ENCODE measurements at places on chromosomes 11 and 22.

DNA sequence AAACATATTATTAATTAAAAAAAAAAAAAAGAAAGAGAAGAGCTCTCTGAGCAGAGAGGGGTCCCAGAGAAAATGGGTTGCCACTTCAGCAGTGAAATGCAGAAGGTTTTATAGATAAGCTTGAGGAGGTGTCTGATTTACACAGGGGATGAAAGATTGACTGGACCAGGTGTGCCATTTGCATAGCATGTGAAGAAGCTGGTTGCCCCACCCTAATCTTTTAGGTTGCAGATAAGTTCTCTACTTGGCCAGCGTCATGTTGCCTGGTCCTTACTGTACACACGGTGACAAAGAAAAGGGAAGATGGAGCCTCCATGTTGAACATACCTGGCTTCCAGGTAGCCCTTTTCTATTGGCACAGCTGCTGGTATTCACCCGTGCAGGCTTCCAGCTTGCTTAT lies 41.4 kb downstream of the MS4A2 start:
- DNase-seq, result no peak

GRCh38 chr11:88415495-88415894 lies 78.0 kb upstream of the CTSC start:
- DNase-seq, result no peak

DNA sequence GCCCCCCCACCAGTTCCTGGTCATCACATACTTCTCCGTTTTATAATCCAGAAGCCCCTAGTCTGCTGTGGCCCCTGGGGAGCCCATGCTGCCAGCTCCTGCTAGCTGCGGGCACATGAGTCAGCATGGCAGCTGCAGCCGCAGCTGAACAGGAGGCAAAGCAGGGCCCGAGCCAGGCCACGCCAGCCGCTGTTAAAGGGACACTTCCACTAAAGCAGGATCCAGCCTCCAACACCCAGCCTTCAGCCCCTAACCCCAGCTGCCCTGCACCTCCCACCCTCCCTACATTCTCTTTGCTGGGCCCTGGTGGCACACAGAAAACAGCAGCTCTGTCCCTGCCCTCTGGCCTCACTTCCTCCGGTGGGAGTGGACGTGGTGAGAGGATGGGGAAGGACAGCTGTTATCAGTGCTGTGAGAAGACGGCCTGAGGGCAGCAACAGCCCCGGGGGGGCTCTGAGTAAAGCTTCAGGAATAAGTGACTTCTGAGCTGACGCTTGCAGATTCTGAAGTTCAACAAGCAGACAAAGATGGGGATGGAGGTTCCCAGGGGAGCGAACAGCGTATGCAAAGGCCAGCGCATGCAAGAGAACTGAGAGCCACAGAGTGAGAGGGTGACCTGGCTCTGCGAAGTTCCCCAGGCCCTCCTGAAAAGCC lies 688 bp upstream of the LRRC74B start:
- DNase-seq, result no peak

DNA sequence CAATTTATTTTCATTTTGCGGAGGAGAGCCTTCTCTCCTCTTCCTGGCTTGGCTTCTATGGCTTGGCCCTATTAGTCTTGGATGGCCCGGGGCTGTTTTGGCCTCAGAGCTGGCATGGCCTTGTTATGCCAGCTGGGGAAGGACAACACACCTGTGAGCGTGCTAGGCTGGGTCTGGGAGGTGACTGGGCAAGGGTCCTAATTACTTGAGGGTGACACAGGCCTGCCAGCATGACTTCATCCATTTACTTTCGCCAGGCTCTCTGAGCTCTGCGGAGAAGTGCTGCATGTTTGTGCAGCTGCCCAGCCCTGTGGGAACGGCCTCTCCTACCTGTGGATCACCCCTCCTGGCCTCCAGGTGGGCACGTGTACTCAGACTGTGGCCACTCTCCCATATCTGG lies 153.6 kb downstream of the SNX19 start:
- peak; percentile 95 for DNase-seq

GRCh38 chr11:125728969-125729368 lies 17.1 kb upstream of the PATE1 start:
- no peak for DNase-seq

GRCh38 chr11:132448334-132448995 lies 1078.0 kb downstream of the NTM start:
- no peak for DNase-seq

DNA sequence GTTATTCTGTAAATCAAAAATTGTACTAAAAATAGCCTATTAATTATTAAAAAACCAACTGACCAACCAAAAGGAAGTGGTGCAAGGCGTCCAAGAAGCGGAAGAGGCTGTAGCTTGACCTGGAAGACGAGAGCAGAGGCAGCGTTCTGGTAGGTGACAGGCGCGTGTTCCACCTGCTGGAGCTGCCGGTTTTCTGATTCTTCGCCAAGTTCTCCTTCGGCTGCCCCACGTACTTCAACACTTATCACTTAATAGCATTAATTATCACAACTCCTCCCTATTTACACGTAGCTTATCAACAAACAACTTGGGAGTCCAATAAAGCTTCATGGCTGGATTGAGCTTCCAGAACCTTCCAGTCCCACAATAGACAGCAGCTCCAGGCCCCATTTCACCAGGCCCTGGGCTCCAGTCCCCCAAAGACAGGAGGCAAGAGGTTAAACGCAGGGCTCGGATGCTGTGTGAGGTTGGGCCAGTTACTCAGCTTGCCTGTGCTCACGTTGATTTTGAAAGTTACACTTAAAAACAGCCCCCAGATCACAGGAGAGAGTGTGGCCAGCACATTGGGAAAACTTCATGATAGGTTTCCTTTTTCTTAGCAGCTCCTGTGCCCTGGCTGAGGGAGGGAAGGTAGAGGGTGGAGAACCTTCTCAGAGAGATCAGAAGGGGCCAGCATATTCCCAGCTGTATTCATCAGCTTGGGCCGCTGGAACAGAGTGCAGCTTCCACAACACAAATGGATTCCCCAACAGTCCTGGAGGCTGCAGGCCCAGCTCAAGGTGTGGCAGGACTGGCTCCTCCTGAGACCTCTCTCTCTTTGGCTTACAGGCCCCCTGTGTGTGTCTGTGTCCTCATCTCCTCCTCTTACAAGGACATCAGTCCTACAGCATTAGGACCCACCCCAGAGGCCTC lies 54.2 kb upstream of the FGF3 start:
- no peak for DNase-seq

DNA sequence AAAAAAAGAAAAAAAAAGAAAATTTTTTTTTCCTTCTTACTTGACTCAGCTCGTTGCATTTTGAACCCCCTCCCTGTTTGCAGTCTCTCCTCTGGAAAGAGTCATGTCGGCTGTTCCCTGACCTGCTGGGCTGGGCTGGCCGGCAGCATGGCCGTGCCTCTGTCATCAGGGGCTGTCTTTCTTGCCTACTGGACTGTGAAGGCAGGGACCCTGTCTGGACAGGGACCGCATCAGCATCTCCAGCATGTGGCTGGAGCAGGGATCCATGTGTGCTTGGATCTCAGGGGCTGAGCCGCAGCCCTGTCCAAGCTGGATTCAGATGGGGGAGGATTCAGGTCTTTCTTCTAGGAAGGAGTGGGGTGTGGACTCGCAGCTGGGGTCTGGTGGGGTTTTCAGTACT lies 15.5 kb downstream of the FBLN1 start:
- DNase-seq, result no peak

DNA sequence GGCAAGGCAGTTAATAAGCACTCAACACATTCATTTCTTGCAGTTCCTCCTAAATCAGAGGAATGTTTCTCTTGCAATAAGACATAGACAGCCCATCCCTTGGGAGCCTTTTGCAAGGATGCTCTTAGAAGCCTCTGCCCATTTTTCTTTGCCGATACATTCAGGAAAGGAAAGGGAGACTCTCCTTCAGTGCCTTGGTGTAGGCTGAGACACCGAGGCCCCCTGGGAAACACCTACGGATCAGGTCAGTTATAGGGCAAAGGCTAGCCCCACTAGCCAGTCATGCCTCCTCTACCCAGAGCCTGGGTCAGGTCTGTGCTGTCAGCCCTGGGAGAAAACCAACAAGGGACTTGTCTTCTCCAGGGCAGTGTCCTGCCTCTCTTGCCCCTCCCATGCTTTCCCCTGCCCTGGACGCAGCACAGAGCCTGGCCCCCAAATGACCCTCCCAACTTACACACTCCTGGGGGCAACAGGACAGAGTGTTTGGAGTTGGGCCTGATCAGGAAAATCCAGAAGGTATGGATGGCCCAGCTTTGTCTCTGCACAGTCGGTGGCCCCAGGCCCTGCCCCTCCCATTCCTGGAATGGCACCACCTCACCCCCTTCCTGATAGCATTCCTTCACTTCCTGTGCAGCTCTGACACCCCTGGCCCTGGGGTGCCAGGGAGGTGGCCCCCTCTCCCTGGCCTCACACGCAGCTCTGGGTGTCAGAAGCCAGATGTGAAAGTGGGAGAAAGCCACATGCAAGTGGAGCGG lies 18.3 kb downstream of the ANKK1 start:
- no peak for DNase-seq

GRCh38 chr11:86129740-86130540 lies 61.1 kb upstream of the PICALM start:
- no peak for DNase-seq

DNA sequence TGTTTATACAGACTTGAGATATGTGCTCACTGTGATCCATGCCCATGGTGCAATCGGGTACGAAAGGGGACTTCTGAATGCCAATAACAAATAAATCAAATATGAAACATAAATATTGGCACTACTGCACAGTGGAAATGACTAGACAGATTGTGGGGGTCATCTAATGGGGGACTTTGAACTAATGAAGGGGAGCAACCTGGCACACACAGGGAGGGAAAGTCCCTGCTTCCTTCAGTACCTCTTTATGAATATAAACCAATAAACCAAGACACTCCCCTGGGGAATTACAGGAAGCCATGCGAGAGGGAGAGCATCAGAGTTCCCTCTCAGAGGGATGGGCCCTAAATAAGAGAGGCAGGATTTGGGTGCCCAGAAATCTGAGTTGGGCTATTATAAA lies 21.1 kb downstream of the MIF start:
- DNase-seq, result no peak

GRCh38 chr11:93845181-93846092 lies 5.0 kb downstream of the VSTM5 start:
- no peak for DNase-seq

- DNase-seq, result no peak
Measured at GRCh38 chr11:68837583-68838571, 3.8 kb downstream of the CPT1A start.

DNA sequence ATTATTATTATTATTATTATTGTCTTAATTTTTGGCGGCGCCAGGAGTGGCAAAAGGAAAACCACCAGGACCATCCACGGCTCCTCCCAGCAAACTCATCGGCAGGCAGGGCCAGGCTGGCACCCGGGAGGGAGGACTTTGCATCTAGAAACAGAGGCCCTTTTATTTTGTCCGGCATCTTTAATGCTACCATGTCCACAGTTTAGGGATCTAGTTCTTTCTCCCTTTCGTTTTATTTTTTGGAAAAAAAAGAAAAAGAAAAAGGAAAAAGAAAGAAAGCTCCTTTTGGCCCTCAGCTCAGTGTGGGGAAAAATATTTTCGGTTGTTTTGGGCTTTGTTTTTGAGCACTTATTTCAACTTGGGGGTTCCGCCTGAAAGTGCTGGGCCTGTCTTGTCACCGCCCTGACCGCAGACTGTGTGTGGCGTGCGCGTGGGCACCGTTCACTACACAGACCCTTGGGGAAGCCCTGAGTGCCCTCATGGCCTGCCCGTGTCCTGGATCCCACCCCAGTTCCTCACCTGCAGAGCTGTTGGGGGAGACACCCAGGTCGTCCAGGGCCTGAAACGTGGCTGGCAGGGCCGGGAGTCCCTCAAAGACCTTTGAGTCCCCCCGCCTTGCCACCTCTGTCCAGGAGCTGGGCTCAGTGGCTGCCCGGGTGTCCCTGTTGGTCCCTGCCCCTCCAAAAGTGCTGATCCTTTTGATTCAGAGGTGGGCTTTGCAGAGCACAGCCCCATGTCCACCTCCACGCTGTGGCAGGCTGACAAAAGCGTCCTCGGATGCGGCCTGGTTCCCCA lies 69.1 kb upstream of the PPARA start:
- DNase-seq, result no peak

DNA sequence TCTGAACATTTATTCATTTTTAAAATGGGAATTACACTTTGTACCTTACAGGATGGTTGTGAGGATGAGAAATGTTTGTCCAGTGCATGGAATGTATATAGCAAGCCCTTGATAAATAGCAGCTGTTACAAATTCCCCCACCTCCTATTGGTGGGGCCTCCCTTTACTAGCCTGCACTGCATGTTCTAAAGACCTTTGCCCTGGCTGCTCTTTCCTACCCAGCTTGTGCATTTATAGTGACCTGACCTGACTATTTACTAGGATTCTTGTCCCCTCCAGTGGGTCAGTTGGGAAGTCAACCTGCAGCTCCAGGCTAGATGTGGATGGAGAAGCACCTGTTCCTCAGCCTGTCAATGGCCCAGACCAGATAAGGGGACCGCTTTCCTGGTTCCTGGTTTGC lies 180.3 kb downstream of the HIPK3 start:
- DNase-seq, result no peak

- no peak for DNase-seq
Measured at GRCh38 chr11:114362958-114363357, 37.4 kb downstream of the C11orf71 start.

GRCh38 chr11:60378354-60378753 lies at the start of gene MS4A7:
TSS of gene MS4A7 (plus strand) at chr11:60378532. CDS start at chr11:60383142, 4,610 bp downstream.
- DNase-seq, result no peak

- DNase-seq, result no peak
Measured at GRCh38 chr22:38311323-38311620, 6.0 kb downstream of the CSNK1E start.

- no peak for DNase-seq
Measured at GRCh38 chr11:30545507-30545906, 40.6 kb downstream of the MPPED2 start.

GRCh38 chr22:42676059-42676607 lies 26.9 kb upstream of the CYB5R3 start:
- DNase-seq, result no peak

DNA sequence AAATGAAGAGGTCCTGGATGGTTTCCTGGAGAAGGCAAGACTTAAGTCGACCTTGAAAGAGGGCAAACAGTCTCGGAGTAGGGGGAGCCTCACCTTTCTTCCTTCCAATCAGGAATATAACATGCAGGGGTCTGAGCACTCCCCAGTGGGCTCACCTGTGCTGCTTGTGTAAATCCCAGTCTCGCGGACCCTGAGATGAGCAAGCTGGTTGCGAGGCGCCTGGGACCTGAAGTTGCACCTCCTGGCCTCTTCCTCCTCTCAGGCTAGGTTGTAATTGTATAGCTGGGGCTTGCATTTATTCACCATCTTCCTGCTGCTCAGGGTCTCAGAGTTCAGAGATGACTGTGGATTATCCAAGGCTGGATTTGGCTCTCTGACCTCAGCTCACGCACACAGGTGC lies 7.5 kb upstream of the WBP2NL start:
- DNase-seq, result no peak

DNA sequence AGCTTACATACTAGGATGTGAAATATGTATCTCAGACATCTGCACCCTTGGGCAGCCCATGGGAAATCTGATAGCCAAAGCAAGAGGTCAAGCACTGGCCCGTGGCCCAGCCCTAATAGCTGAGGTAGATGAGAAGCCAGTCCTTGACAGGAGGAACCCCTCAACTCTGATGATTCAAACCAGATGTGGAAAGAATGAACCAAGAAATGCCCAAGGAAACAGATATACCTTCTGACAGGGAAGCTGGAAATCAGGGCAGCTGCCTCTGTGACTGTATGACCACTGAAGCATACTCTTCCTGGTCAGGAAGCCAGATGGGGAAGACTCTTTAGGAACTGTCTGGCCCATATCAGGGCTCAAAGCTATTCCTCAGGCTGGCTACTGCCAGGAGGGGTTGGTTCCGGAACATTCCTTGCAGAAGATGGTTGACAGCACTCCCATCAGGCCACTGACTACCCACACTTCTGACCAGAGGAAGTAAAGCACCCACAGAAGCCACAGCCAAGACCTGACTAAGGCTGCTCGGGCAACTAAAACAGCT lies 124.2 kb downstream of the SWAP70 start:
- DNase-seq, result no peak

Measured in NCI-H2081 (cell line).